HuH-7.5 (cell line): ENCODE measurements at places on chromosomes 6 and 20.
A peak's percentile ranks its signal among the peaks of the same experiment; 100 is the strongest.

- DNase-seq = no peak
These were observed 6.0 kb downstream of the ENPP3 start for GRCh38 chr6:131642987-131643611.

DNA sequence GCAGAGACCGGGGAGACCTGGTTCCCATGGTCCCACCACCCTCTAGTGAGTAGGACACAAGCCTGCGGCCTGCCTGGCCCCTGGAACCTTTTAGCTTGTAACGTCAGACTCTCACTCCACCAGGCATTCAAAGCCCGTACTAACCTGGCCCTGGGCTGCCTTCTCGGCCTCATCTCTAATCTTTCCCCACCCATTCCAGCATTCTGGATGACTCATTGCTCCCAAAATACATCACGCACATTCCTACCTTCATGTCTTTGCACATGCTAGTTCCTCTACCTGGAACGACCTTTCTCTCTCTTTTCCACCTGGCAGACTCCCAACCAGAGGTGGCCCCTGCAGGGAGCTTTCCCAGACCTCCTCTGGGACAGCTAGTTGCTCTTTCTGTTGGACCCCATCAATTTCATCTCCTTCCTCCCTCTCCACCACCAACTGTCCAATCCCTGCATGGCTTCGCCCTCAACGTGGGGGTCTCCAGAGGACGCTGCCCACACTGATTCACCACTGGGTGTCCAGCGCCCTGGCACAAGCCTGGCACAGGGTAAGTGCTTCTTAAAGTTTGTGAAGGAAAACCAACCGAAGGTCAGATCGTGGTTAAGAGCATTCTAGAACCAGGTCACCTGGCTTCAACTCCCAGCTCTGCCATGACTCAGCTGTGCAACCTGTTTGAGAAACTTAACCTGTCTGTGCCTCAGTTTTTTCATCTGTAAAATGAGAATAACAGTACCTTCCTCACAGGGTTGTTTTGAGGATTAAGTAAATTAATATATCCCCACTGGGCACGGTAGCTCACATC, 35.2 kb downstream of the JPH2 start:
- no peak for DNase-seq

DNA sequence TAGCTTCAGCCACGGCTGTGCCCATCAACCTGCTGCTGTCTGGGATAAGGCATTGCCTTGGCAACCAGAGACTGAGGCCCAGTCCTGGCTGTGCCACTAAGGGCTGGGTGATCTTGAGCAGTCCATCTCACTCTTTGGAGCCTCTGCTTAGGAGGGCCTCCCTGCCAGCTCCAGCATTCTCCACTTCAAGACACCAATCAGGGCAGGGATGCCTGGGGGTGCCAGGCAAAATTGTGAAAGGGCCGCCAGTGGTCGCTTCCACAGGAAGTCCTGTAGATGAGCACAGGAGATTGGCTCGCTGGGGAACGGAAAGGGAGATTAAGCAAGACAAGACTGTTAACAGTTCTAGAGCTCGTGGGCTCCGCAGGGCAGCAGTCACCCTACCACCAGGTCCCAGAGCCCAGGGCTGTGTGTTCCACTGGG, at the start of gene RAB44:
Gene RAB44, plus strand, starts transcription at position 346 of the 423 bp plus-strand sequence. CDS start 6,410 bp downstream, outside the sequence.
- DNase-seq = no peak

GRCh38 chr6:45420909-45421708, 43.4 kb upstream of the SUPT3H start:
- DNase-seq = peak; percentile 24

- no peak for DNase-seq
These were observed 20.4 kb upstream of the BPIFB1 start for GRCh38 chr20:33262658-33263065.
